ENCODE measurements at places on chromosomes 1 and 21.
A peak's percentile ranks its signal among the peaks of the same experiment; 100 is the strongest.

GRCh38 chr1:239826211-239826610, 265.5 kb upstream of the FMN2 start:
- DNase-seq, result no peak

GRCh38 chr1:66769512-66770229, 17.4 kb downstream of the DYNLT5 start:
- DNase-seq, result no peak

GRCh38 chr1:43861337-43861736, 72.3 kb upstream of the ARTN start:
- DNase-seq, result no peak

DNA sequence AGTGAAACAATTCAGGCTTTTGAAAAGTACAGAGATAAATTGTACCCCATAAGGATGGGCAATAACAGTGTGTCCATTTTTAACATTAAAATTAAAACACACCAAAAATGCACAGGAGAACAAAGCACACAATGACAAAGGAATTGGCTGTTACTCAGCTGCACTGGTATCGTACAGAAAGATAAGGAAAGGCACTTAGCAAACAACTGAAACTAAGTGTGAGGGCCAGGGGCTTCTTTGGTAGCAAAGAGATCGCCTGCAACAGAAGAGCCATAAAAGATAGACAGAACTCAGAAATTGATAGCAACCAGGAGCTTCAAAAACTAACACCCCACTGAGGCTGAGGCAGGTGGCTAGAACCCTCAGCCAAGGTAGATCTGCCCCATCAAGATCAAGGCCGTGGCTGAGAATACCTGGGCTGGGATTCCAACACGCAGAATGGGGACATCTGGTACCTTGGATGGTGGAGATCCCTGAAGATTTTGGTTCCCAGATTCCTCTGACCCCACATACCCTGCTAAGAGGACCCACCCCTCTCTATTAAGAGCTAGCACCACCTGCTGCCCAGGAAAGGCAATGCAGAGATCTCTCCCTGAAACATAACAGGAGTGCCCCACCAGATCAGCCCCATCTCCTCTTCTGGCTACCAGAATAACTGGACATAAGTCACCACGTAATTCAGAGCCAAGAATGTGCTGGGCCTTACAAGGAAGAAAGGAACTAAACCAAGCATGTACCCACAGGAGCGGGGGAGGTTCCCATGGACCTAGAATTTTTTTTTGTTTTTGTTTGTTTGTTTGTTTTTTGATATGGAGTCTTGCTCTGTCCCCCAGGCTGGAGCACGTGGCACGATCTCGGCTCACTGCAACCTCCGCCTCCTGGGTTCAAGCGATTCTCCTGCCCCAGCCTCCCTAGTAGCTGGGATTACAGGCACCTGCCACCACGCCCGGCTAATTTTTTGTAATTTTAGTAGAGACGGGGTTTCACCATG, 16.2 kb downstream of the PLEKHO1 start:
- peak; percentile 75 for DNase-seq

- DNase-seq, result no peak
Observed at GRCh38 chr1:193525917-193526710, 339.7 kb upstream of the B3GALT2 start.

- DNase-seq, result no peak
Observed at GRCh38 chr1:31505911-31506497, 70.3 kb upstream of the TINAGL1 start.

- peak; percentile 22 for DNase-seq
Observed at GRCh38 chr1:198118134-198118533, 38.7 kb upstream of the NEK7 start.

DNA sequence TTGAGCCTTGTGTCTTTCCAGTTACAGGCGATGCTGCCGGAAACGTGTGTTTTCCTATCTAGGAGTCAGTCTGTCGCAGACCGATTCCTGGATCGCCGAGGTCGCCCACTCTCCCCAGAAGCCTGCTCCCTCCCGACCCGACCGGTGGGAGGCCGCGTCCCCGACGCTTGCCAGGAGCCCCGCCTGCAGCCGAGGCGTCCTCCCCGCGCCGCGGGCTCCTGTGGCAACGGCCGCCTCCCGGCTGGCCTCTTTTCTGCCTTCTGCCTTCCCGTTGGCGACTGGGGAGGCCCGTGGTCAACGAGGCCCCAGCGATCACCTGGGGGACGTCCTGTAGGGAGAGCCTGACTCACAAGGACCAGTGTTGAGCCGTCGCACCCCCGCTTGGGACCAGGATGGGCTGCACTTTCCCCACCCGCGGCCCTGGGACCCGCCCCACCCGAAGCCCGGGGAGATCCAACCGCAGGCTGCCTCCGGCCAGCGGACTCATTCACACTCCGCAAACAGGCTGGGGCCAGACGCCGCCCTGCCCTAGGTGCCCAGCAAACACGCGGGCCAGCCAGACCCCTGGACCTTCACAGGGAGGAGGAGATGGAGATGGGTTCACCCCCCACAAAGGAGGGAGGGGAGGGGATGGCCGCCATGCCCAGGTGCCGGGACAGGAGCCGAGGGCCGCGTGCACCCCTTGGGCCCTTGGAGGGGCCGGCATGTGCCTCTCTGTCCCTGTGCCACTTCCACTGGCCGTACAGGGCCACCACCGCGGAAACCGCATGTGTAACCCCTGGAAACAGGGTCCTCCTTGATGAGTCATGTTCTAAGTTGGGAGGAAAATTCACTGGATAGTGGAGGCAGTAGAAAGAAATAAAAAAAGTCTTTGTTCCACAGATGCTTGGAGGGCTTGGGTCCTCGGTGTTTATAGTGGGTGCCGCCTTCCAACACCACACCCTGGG, 7.2 kb upstream of the COL6A1 start:
- peak; percentile 54 for DNase-seq

- DNase-seq, result no peak
Observed at GRCh38 chr1:87556326-87556725, 227.6 kb downstream of the LMO4 start.

GRCh38 chr1:20440785-20441200, 45.2 kb downstream of the CAMK2N1 start:
- DNase-seq, result peak; percentile 81

- DNase-seq, result no peak
Observed at GRCh38 chr1:154770897-154771594, 99.0 kb downstream of the KCNN3 start.

- DNase-seq, result no peak
Observed at GRCh38 chr1:119004129-119004527, 16.0 kb upstream of the TBX15 start.

DNA sequence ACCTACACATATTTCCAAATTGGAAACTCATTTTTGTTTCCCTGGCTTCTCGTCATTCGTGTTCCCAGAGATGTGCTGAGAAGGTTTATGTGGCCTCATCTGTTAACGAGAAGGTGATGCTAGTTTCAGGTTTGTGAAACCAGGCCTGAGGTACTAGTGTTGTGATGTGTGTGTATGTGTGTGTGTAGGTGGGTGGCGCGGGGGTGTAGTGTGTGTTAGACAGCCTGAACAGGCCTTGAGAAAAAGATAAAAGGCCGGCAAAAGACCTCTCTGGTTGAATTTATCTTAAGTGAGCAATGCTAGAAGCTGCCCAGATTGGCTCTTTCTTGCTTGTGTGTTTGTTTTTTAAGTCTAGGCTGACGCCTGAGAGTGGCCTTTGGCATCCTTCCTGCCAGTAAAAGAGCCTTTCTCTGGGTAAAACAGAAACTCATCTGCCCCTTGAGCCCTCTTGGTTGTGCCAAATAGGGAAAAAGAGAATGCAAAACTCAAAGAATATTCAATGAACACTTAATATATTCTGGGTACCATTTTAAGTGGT, 65.8 kb upstream of the HSD17B7 start:
- no peak for DNase-seq
